ENCODE measurements at places on chromosomes 11 and 22. TPM values are rescaled to one million over a fixed set of nuclear protein-coding genes. Genes with fewer than 3 reads are reported as not detected.

Gene PRDX5
- total RNA-seq, result 305 TPM

Gene ADM
- total RNA-seq, result 87.0 TPM

Gene SLC25A22
- total RNA-seq, result 16.1 TPM

Gene MB
- total RNA-seq, result not detected

Gene CHADL
- total RNA-seq, result 0.73 TPM

Gene NFRKB
- 23.4 TPM for total RNA-seq

Gene LDLRAD3
- 22.1 TPM for total RNA-seq

Gene C22orf15
- 0.41 TPM for total RNA-seq

Gene ADSL
- 112 TPM for total RNA-seq

Gene KCNE3
- 1.4 TPM for total RNA-seq

Gene WBP2NL
- 0.97 TPM for total RNA-seq

Gene HRAS
- 60.5 TPM for total RNA-seq
